ENCODE measurements at places on chromosomes 2 and 18.

DNA sequence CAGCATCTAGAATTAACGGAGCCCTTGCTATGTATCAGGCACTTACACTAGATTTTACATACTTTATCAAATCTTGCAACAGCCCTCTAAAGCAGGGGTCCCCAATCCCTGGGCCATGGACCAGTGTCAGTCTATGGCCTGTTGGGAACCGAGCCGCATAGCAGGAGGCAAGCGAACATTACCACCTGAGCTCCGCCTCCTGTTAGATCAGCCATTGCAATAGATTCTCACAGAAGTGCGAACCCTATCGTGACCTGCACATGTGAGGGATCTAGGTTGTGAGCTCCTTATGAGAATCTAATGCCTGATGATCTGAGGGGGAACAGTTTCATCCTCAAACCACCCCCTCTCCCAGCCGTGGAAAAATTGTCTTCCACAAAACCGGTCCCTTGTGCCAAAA is 13.4 kb downstream of the DNAJB2 start:
- no peak for DNase-seq

GRCh38 chr2:210477496-210477895 is 937 bp upstream of the LANCL1 start:
- DNase-seq = no peak

DNA sequence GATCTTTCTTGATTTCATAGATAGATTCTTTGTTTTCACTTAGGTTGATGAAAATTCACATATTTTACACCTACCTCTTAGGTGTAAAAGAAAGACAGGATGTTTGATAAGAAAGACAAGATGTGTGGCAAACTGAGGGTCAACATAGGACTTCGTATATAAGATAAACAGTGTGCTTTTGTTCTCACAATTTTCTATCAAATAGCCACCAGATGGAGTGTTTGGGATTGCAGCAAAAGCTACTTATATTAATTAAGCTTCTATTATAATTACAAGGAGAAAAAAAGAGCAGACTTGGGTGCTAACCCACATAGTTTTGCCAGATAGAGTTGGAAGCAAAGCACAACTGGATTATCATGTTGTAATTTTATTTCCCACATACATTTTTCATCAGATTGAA is 232.9 kb downstream of the CDH7 start:
- DNase-seq = no peak

- DNase-seq = no peak
Observed at GRCh38 chr2:10303181-10303693, 533 bp downstream of the HPCAL1 start.

DNA sequence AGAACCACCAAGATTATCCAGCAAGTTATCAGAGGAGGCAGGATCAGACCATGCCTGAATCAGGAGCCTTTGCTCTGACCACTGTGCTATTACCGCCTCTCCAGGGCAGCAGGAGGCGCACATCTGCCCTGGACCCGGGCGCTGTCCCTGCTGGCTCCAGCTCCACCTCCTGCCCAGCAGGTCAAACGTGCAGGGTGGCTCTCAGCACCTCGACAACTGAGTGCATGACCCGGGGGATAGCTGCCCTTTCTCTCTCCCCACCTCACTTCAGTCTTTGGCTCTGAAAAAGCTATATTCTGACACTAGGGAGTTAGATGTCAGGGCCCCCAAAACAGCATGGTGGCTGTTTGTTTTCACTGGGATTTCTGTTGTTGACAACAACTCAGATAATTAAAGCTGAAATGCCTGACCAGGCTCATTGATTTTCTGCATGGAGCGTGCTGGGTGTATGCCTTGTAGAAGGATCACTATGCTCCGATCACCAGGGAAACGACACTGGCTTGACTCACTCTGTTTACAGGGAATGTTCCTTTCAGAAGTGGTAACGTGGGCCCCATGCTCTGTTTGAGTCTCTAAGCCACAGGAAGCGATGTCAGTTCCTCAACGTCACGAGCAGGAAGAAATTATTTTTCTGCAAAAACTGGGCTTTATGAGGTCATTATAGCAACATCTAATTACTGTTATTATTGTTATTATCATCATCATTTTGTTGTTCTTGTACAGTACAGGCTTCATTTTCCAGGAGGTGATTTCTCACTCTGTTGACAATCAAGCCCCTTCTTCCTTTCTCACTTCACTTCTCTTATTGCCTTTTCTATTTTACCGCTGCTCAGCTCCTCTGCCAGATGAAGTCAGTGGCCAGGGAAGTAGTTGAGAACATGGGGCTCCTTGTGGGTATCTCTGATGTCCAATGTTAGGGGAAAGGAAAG is 125.6 kb downstream of the PLB1 start:
- peak; percentile 30 for DNase-seq

DNA sequence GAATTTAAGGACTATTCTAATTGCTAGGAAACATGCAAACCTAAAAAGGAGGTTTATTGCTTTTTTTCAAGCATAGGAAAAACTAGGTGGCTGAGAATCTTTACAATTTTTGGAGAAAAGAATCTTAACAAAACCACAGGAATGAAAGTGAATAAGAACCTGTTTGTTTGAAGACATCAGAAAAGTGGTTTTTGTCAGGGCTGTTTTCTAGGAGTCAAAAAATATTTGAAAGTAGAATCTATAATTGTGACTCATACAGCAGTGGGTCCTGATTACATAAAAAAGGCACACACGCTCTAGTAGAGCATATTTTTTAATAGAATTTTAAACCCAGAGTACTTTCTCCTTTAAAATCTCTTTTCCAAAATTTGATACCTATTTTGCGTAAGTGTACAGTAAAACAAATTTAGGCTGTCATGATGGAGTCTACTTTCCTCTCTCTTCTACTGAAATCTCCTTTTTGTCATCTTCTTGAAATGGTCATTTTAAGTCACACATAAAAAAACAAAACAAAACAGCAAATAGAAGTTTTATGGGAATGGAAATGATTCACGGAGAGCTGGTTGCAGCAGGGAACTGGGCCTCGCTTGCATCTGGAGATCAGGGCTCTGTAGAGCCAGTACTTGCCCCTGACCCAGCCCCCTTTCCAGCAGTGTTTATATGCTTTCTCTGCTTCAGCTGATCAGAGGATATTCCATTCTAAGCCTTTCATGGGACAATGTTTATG is 59.1 kb upstream of the PELI1 start:
- no peak for DNase-seq

DNA sequence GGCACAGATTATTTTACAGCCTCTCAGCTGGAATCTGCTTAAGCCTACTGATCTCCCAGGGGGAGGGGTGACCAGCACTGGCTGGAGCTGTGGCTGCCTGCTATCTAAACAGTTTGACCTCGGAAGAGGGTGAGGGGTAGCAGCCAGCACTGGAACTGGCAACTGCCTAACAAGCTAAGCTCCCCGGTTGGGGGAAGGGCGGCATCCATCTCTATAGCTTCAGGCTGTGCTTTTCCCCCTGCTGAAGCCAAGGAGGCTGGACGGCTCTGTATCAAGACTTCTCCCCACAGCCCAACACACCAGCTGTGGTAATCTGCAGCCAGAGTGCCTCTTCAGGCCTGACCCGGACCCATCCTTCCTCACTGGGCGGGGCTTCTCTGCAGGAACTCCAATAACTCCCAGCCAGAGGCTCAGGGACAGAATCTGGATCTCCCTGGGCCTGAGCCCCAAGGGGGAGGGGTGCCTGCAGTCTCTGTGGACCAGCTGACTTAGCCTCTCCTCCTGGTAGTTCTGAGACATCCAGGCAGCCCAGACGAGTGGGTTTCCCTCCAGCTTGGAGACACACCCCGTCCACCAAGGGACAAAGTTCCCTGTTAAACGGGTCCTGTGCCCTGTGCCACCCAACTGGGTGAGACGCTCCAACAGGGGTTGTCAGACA is 560.2 kb downstream of the LRP1B start:
- no peak for DNase-seq

DNA sequence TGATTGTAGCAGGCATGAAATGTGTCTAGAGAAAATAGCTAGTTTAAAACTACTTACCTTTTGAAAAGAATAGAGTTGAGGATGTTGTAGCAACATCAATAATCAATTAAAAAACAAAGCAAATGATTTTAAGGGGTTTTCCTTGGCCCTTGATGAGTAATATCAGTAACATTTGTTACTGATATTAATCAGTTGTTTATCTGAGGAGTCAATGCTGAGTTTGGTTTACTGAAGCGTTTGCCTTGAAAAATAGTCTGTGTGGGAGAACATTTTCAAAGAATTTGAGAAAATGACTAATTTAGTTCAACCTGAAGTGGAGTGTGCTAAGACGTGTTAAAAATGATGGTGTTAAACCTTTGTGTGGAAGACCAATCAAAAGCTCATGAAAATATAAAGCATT is 9.3 kb downstream of the PTH2R start:
- DNase-seq = no peak

DNA sequence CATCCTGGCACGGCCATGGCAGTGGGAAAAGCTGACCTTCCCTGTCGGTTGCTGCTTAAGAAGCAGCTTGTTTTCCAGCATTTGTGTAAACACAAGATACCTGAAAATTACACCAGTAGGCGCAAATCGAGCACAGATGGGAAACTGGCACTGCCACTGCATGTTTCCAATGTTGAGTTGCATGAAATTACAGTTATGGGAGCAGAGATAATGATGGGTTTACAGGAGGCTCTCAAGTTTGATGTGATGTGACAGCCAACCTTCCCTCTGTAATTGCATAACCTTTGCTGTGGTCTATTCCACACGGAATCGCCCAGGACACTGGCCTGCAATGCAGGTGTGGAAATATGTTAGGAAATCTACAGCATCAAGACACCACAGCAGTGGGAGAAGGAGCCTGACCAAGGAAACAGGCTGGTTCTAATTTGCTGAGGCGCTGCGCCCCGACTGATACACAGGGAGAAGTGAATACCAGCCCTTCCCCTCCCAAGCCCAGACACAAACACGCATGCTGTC is 17.4 kb downstream of the GPR45 start:
- DNase-seq = no peak

GRCh38 chr18:2534906-2535305 is 36.4 kb downstream of the METTL4 start:
- DNase-seq = no peak

DNA sequence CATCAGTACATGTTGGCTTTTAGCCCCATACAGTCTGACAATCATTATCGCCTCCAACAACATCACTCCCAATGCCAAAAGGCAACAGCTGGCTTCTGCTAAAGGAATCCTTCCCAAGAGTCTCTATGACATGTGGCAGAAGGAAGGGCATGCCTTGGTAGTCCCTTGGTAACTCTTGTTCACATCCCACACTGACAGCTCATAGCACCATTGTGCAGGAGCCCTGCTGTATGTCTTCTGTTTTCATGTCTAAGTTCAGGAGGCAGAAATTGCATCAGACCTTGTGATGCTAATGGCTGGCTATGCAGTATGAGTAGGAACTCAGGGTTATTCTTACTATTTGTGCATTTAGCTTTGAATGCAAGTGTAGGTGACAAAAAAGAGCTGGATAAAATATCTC is 392.1 kb downstream of the PTH2R start:
- no peak for DNase-seq

- DNase-seq = no peak
Observed at GRCh38 chr18:24063121-24063731, 48.7 kb downstream of the TTC39C start.

- no peak for DNase-seq
Observed at GRCh38 chr2:205115511-205115910, 566.8 kb upstream of the NRP2 start.

DNA sequence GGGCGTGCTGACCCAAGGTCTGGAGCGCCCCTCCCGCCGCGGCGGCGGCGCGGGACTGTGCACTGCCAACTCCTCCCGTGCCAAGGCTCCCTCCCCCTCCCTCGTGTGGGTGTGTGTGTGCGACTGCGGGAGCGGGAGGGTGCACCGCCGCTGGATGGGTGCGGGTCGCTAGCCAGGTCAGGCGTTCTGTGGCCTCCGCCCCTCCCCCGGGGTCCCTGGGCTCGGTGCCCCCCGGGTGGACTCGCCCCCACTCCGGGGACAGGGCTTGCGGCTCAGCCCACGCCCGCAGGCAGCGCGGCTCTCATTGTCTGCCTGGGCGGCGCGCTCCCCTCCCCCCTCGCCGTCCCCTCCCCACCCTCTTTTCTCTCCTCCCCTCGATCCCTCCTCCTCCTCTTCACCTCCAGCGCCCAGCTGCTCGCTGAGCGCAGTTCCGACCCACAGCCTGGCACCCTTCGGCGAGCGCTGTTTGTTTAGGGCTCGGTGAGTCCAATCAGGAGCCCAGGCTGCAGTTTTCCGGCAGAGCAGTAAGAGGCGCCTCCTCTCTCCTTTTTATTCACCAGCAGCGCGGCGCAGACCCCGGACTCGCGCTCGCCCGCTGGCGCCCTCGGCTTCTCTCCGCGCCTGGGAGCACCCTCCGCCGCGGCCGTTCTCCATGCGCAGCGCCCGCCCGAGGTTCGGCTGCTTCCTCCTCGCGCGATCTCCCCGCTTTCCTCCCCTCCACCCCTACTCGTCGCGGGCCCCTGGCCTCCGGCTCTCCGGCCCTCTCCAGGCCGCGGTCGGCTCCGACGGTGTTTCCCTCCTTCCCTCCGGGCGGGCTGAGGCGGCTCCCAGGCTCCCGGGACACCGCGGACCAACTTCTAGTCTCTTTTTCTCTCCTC is at the start of gene GATA6:
Gene GATA6 (plus strand): TSS at position 579 of the 878 bp plus-strand sequence. CDS start 1,556 bp downstream, outside the sequence.
- DNase-seq = no peak
